ENCODE measurements at places on chromosomes 5 and 9.

GRCh38 chr5:96763026-96763425 lies 44.7 kb downstream of the ERAP1 start:
- DNase-seq, result no peak

- DNase-seq, result no peak
These were observed 96.4 kb downstream of the PSAT1 start for GRCh38 chr9:78393340-78393739.

- DNase-seq, result no peak
These were observed 388.6 kb downstream of the ACTL7B start for GRCh38 chr9:108467161-108467560.

GRCh38 chr5:89303033-89303480 lies 420.1 kb upstream of the MEF2C start:
- no peak for DNase-seq

DNA sequence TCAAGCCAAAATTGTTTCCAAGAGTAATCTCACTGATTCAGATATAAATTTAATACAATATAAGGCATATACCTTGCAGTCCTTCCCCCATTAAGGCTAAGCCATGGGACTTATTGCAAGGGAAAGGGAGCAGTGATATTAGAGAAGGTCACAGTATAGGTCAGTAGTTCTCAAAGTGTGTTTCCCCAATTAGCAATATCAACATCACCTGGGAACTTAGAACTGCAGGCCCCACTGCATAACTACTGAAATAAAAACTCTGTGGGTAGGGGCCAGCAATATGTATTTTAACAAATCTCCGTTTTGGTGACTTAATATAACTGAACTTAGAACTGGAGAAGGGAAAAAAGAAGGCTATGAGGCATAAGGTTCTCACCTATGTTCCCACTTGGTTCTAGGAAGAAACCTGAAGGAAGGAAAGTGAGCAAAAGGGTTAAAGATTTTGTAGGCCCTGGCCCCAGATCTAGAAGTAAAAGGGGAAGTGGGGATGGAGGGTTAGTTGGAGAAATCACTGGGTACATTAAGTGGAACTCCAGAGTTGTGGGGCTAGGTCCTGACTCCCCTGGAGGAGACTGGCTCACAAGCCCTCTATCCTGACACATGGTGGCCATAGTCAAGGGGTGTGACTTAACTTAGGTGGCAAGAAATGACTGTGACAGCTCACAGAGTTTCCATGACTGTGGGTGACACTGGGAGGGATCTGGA lies 40.7 kb downstream of the WDR36 start:
- no peak for DNase-seq

- DNase-seq, result no peak
These were observed 24.7 kb downstream of the DEPDC1B start for GRCh38 chr5:60675286-60675685.

DNA sequence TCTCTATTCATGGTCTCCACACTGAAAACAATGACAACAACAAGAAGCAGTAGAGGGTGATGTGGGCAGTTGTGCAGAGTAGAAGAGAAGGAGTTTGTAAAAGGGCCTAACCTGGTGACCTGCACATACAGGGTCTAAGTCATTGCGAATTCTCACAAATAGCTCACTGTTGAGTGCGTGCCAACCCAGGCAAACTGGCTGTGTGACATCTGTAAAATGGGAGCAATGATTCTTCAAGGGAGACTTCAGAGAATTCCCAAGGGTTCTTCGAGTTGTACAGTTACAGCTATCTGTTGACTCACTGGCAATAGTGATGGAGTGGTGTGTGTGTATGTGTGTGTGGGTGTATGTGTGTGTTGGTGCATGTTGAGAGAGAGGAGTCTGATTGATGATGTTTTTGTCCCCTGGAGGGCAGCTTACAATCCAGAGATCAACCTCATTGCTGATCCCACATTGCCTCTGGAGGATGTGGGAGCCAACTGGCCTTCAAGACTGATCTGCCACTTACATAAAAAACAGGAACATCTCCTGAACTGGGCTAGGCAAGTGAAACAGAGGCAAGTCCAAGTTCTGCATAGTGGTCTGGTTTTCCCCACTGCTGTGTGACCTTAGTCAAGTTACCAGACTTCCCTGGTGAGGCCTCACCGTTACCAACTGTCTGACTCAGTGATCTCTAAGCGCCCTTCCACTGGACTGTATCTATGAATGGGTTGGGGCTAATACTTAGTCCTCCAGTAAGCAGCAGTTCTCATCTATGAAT lies 3.2 kb downstream of the FAT2 start:
- no peak for DNase-seq

DNA sequence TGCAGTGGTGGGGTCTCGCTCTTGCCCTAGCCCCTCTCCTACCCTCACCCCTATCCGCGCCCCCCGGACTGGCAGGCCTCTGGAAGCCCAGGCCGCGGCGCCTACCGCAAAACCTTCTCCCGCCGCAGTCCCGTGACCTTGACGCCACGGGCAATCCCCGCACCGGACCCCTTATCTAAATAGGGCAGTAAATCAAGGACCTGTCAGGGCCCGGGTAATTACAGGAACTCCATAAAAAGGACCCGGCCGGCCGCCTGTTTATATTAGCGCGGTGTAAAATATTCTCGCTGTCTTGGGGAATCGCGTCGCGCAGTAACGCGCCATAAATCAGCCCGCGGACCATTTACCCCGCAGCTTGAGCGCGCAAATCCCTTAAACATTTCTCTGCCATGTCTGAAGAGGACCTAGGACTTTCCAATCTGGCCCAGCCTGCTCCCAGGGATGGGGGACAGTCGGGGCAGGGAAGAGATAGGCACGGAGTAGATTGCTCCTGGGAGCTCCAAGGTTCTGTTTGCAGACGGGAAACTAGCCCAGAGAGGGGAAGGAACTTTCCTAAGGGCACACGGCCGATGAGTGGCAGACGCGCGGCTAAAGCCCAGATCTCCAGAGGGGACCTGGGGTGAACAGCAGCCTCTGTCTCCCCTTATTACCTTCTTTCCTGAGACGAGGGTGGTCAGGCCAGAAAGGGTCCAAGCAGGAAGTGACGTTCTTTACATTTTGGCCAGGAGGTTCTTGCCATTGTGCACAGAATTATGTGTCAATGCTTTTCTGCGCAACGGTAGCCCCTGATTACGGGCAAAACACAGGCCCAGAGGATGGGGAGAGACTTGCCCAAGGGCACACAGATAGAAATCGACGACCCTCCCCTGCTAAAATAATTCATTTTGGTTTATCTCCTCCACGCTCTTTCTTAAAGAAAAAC lies 4.8 kb upstream of the HAND1 start:
- DNase-seq, result no peak

DNA sequence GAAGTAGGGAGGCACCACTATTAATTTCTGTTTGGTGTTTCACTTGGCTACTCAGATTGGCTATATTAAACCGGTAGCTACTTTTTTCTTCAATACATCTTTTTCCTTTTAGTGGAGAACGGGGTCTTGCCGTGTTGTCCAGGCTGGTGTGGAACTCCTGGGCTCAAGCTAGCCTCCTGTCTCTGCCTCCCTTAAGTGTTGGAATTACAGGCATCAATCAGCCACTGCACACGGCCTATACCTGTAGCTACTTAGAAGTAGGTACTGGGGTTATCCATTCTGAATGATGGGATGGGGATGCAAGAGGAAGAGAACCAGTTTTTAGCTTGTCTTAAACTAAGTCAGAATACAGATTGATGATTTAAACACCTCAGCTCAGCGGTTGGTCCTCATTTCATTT lies 1.7 kb downstream of the UBE2D2 start:
- no peak for DNase-seq

All from NCI-H2081 treated with DMSO at 0.1 percent for 48 hours (cell line).